RPMI8226 (cell line): ENCODE measurements at places on chromosomes 13 and 19.

GRCh38 chr19:5345895-5346386 is 5.3 kb upstream of the PTPRS start:
- no peak for DNase-seq

DNA sequence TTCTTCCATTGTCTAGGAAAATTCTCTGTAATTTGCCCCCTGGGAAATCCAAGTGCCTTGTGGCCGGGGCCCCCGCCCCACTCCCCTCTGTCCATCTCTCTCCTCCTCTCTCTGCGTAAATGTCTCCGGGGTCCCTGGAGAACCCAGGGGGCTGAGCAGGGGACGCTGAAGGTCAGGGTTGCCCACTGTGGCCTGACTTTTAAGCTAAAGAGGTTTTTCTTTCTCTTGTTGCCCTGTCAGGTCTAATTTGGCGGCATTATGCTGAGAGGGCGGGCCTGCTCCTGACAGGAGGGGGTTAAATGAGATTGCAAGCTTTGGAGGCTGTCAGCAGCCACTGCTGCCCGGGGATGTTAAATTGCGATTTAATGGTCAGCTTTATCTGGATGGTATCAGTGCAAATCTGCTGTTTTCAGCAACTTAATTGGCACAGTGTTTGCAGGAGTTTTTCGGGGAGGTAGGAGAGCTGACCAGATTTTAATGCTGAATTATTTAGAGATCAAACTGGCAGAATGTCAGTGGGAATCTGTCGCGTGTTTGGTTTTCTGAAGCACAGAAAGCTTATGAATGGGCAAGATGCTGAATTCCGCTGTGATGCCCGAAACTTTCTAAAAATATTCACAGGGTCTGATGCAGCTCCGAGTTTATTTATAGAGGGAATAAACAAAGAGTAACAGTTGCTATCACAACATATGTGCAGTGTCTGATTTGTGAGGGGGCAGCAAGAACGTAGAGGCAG is 93.2 kb upstream of the SOX1 start:
- peak; percentile 40 for DNase-seq

GRCh38 chr19:570937-571565 is 1.3 kb upstream of the BSG start:
- DNase-seq = peak; percentile 77

DNA sequence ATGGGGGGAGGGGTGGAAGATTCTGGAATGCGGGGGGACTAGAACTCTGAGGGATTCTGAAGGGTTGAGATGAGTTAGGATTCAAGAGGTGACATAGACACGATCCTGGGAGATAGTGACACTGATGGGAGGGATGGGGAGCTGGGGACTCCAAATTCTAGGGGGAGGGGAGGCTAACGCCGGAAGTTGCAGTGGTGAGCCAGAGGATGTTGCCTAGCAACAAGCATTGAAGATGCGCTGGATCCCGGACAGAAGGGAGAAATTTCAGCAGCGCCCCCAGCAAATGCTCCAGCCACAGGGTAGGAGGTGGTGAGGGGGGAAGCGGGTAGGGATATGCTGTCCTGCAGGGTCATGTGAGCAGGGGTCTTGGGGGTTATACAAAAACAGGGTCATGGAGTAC is 6.9 kb upstream of the LTBP4 start:
- no peak for DNase-seq

- DNase-seq = no peak
Observed at GRCh38 chr13:33686772-33687480, 131.0 kb upstream of the RFC3 start.

- no peak for DNase-seq
Observed at GRCh38 chr13:20964904-20965303, 62.4 kb upstream of the XPO4 start.

DNA sequence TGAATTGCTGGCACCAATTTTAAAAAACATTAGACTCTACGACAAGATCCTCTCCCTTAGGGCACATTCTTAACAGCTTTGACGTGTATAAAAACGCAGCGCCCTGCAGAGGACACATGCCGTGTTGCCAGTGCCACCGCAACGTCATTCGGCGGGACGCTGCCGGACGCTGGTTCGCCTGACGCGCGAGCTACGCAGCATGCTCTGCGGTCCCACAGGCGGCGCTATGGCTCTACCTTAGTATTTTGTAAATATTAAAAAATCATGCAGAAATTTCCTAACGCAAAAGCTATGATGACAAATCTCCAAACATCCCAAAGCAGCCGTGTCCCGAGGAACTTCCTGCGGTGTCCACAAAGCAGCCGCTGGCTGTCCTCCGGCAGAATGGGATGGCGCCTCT is 4.2 kb upstream of the ADPRHL1 start:
- DNase-seq = no peak

DNA sequence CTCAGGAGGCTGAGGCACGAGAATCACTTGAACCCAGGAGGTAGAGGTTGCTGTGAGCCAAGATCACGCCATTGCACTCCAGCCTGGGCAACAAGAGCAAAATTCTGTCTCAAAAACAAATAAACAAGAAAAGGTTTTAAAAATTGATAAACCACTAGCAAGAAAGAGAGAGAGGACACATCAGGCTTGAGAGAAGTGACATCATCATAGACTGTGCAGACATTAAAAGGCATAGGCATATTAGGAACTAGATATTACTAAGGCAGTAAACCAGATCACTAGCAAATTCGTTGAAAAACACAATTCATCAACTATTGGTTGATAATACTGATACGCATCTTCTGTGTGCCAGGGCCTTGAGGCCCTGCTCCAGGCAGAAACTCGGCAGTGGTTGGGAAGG is 7.7 kb downstream of the A1BG start:
- DNase-seq = no peak

DNA sequence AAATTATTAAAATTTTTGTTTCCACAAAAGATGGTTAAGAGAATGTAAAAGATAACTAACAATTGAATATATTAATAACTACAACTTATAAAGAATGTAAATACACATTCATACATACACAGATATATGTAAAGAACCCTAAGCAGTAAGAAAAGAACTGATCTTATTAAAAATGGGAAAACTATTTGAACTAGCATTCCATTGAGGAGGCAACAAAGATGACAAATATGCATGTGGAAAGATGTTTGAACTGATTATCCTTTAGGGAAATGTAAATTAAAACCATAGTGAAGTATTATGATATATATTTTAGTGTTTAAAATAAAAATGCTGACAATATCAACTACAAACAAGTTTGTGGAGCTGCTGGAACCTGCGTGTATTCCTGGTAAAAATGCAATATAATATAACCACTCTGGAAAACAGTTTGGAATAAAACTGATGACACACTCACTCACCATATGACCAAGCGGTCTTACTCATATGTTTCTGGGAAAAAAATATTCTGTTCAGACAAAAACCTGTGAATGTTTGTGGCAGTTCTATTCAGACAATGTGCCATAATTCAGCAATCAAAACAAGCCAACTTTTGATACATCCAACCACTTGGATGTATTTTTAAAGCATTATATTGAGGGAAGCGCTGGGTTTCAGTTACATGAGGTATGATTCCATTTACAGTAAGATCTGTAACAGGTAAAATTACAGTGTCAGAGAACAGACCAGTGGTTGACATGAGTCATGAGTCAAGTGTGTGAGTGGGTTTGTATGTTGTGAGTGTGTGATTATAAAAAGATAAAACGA is 694.4 kb upstream of the SLITRK5 start:
- no peak for DNase-seq

DNA sequence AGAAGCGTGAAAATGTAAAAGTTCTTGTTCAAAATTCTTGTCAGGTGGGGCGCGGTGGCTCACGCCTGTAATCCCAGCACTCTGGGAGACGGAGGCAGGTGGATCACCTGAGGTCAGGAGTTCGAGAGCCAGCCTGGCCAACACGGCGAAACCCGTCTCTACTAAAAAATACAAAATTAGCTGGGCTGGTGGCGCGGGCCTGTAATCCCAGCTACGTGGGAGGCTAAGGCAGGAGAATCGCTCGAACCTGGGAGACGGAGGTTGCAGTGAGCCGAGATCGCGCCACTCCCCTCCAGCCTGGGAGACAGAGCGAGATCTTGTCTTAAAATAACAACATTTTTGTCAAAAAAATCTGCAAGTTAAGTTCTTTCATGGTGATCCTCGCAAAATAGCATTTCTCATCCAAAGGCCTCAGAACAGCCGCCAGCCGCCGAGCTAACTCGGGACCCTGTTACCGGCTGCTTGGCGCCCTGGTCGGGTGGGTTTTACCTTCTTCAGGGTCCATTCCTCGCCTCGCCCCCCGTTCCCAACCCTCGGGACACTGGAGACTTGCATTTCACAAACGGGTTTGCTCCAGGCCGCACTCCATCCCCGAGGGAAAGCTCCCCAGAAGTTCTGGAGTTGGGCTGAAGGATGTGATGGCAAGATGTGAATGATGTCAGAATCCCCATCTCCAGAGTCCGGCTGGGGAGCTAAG is 1.6 kb downstream of the LATS2 start:
- no peak for DNase-seq

DNA sequence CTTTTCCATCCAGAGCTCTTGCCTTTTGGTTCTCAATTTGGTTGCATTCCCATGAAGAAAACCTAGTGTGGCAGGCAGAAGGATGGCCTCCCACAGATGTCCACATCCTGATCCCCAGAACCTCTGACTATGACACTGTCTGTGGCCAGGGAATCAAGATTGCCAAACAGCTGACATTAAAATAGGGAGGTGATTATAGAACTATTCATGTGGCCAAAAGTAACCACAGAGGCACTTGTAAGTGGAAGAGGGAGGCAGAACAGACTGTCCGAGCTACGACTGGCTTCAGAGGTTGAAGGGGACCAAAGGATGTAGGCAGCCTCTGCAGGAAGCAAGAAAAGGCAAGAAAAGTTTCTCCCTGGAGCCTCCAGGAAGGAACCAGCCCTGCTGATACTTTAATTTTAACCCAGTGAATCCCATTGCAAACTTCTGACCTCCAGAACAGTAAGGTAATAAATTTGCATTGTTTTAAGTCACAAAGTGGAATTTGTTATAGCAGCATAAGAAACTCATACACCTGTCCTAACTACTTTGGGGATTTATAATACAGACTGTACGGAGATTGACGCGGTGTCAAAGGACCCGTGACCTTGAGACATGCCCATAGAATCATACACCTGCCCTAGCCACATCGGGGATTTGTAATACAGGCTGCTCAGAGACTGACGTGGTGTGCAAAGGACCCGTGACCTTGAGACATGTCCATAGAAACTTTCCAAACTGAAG is 106.5 kb downstream of the ATP11A start:
- DNase-seq = no peak

- DNase-seq = no peak
Observed at GRCh38 chr19:3403489-3404323, 37.3 kb downstream of the NFIC start.

- no peak for DNase-seq
Observed at GRCh38 chr13:37319031-37319443, 213.6 kb upstream of the CSNK1A1L start.

- DNase-seq = no peak
Observed at GRCh38 chr19:40210889-40211288, 7.3 kb downstream of the TTC9B start.

DNA sequence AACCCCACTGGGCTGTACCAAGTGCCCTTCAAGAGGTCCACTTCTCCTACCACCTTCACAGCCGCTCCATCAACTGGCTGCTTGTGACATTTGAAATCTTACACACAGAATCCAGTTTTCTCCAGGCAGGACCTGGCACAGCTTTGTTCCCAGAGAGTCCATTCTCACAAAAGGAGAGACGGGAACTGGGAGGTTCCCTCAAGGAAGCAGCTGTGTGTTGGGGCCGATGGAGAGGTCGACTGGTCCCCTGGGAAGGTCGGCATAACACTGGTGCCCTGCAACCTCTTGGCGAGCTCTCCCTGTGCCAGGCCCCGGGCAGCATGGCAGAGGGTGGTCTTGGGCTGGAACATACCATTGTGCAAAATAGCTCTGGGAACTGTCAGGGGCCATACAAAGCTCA is 21.5 kb downstream of the ELL start:
- DNase-seq = no peak

DNA sequence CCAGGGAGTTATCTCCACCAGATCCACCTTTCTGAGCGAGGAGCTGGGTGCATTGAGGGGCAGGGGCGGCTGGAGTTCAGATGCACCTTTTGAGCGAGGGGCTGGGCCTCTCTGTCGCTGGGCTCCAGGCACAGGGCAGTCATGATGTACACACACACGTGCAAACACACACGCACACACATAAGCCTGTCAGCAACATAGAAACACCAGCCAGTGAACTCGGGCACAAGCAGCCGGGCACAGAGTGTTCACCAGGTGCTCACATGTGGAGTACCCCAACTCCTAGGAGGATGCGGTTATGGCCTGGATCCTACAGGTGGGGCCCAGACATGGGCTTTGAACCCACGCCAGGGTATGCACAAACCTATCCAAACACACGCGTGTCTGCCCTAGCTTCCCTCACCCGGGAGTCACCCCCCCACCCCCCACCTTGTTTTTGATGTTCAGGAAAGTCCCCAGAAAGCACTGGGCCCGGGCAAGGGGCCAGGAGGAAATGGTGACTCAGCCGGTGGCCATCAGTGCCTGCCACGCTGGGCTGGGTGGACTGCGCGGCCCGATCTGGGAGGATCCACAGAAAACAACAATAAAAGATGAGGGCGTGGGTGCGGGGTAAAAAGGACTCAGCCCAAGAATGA is 13.3 kb downstream of the ARRDC2 start:
- DNase-seq = peak; percentile 93

- DNase-seq = peak; percentile 76
Observed at GRCh38 chr19:16327911-16328823, 3.5 kb downstream of the KLF2 start.

GRCh38 chr19:42563352-42564210 is 31.1 kb downstream of the CEACAM8 start:
- peak; percentile 24 for DNase-seq

DNA sequence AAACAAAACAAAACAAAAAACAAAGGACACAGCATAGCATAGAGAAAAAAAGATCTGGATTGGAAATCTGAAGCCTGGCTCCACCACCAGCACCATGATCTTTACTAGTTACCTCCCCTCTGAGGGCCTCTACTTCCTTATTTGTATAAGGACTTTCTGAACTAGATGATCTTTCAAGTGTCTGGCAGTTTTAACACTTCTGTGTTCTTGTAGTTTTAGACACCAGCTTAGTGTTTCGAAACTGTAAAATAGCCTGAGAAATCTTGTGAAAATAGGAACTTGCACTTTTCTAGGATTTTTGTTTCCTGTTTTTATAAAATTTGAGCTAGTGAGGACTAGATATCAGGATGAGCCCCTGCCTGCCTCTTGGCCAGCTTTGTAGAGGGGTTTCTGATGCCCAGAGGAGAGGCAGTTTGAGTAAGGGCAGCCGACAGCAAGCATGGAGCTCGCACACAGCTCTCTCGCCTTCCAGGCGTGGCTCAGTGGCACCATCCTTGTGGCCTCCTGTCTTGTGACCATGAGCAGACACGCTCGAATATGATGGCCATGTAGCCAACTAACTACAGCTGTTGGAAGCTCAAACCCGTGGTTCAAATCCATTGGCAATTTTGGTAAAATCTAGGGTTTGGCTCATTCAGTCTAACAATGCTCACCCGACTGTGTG is 319.0 kb downstream of the KCNRG start:
- no peak for DNase-seq

GRCh38 chr19:2809387-2810140 is 10.1 kb upstream of the ZNF554 start:
- DNase-seq = no peak

- DNase-seq = peak; percentile 26
Observed at GRCh38 chr19:1019980-1020867, 699 bp downstream of the TMEM259 start.

- no peak for DNase-seq
Observed at GRCh38 chr13:73520566-73521289, 461.9 kb downstream of the KLF5 start.

- no peak for DNase-seq
Observed at GRCh38 chr19:39166571-39167391, 30.0 kb upstream of the NCCRP1 start.
